Fibroblast of skin of right biceps (primary cell): ENCODE measurements at places on chromosomes 12 and 14.

- peak; percentile 62 for DNase-seq
Measured at GRCh38 chr12:92079054-92079385, 66.6 kb downstream of the BTG1 start.

DNA sequence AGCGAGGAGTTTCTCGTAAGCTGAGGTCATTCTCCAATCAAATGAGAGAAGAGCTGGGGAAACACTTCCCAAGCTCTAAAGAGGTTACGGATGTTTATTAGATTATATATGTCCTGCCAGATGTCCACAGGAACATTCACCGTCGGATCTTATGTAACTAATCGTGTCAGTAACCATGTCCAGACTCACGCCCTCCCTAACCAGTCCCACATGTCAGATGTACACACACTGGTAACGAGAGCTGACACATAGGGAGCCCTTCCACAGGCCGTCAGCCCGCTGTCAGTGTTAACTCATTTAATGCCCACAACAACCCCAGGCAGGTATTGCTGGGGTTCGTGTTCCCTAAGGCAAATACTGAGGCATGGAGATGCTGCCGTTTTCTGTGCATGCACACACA, 223.7 kb upstream of the RTL1 start:
- DNase-seq = no peak

GRCh38 chr12:85688837-85689236, 147.4 kb downstream of the RASSF9 start:
- DNase-seq = no peak

GRCh38 chr12:108004319-108004718, 124.8 kb upstream of the WSCD2 start:
- no peak for DNase-seq

GRCh38 chr12:4135919-4136605, 137.5 kb upstream of the CCND2 start:
- DNase-seq = peak; percentile 80
